ENCODE measurements at places on chromosomes 7 and 10.

- no peak for DNase-seq
Observed at GRCh38 chr7:33886149-33886623, 19.2 kb upstream of the BMPER start.

GRCh38 chr10:85105614-85106255 is 777.3 kb downstream of the CCSER2 start:
- DNase-seq, result no peak

DNA sequence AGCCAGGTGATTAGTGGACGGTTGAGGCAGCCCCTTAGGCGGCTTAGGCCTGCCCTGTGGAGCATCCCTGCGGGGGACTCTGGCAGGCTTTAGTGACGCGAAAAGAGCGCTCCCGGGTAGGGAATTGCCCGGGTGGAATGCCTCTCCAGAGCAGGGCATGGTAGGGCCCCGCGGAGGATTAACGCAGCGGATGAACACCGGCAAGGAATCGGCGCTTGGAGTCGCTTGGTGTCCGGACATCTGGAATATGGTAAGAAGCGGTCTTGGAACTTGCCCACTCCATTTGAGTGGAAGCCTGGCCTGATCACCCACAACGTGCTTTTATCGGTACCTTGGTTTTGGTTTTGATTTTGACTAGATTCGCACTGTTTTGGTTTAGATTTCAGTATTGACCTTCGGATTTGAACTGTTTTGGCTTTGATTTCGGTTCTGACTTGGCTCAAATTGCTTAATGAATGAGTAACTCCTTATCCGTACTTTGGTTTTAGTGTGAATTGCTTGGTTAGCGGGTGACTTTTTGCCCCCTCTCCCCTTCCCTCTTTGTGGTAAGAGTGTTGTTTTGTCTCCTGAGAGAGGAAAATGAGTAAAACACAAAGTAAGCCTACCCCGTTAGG is 24.2 kb upstream of the CHST3 start:
- DNase-seq, result no peak

DNA sequence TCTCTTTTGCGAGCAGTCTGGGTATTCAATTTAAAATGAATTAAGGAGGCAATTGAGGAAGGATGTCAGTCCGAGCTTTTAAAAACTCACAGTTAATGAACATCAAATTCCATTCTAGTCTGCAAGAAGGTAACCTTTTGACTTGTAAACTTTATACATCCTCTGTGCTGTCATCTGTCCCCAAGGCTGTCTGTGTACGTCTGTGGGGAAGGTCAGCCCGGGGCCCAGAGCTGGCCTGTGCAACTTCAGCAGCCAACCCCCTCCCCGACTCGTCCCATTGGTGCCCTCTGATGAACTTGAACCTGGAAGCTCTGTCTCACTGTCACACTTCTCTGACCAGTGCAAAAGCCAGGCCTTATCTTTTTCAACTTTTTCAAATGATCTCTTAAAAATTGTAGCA is 80.3 kb downstream of the CCDC3 start:
- no peak for DNase-seq

- no peak for DNase-seq
Observed at GRCh38 chr7:33814936-33815335, 90.4 kb upstream of the BMPER start.

GRCh38 chr7:2138146-2138765 is 94.5 kb downstream of the MAD1L1 start:
- no peak for DNase-seq

GRCh38 chr10:43258562-43259212 is 8.2 kb downstream of the RASGEF1A start:
- no peak for DNase-seq

DNA sequence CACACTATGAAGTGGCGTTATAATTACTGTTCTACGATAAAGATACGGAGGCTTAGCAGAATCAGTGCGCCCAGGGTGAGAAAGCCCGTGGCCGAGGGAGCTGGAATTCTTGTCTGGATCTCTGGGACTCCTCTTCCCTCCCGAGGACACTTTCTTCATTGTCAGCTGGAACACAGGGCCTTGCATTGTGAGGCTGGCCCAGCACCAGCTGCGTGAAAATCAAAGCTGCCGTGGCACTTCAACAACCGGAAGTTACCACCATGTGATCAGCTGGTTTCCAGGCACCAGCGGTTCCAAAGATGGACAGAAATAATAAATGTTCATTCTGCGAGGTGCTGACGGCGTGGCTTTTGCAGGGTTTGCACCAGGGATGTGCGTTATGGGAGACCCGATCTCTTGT is 234.0 kb upstream of the PITRM1 start:
- DNase-seq, result no peak

Measured in hypothalamus (tissue), 51 donors.